CD4-positive, alpha-beta T cell treated with Interleukin-12 subunit alpha and Interleukin-12 subunit beta, for 1 hour (primary cell): ENCODE measurements at places on chromosomes 6 and 20.

- DNase-seq = no peak
Observed at GRCh38 chr20:61328911-61329558, 77.0 kb downstream of the CDH4 start.

DNA sequence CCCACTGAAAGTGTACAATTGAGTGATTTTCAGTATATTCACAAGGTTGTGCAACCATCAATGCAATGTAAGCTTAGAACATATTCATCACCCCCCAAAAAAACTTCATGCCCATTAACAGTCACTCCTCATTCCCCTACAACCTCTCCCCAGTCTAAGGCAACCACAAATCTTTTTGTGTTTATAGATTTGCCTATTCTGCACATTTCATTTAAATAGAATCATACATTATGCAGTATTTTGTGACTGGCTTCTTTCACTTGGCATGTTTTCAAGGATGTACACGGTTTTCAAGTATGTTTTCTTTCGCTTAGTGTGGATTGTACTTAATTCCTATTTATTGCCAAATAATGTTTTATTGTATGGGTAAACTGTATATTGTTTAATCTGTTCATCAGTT lies 329.3 kb upstream of the RNF24 start:
- DNase-seq = no peak

DNA sequence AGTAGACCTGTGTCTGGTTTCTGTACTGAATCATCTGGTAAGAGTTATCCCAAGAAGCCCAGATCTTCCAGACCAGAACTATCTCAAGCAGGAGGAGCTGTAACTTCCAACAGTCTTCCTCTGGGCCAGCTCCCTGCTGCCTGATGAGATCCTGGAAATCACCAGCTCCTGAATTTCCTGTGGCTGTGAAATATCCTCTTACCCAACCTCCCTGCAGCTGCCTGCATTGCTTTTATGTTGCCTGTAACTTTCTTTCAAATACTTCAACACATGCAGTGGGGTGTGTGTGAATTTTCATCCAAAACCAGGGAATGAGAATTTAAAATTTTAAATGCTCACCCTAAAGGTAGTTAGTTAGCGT lies 160.5 kb upstream of the LAMP5 start:
- no peak for DNase-seq

GRCh38 chr6:149935668-149936067 lies 6.1 kb upstream of the ULBP2 start:
- DNase-seq = no peak

DNA sequence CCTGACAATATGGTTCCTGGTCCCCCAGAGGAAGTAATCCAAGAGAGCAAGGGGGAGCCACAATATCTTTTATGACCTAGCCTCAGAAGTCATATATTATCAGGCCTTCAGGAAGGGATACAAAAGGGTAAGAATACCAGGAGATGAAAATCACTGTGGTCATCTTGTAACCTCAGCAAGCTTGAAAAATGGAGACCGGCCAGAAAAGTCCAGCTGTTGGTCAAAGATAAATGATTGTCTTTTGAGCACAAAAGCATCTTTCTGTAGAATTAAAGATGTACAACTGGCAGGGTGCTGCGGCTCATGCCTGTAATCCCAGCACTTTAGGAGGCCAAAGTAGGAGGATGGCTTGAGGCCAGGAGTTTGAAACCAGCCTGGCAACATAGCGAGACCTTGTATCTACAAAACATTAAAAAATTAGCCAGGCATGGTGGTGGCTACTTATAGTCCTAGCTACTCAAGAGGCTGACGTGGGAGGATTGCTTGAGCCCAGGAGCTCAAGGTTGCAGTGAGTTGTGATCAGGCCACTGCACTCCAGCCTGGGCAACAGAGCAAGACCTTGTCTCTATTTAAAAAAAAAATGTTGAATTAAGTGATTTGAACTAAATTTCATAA lies 118.0 kb upstream of the MARCKS start:
- no peak for DNase-seq
